ENCODE measurements at places on chromosomes 13 and 19.

GRCh38 chr19:3131168-3131567 lies 4.7 kb upstream of the GNA15 start:
- DNase-seq = no peak

DNA sequence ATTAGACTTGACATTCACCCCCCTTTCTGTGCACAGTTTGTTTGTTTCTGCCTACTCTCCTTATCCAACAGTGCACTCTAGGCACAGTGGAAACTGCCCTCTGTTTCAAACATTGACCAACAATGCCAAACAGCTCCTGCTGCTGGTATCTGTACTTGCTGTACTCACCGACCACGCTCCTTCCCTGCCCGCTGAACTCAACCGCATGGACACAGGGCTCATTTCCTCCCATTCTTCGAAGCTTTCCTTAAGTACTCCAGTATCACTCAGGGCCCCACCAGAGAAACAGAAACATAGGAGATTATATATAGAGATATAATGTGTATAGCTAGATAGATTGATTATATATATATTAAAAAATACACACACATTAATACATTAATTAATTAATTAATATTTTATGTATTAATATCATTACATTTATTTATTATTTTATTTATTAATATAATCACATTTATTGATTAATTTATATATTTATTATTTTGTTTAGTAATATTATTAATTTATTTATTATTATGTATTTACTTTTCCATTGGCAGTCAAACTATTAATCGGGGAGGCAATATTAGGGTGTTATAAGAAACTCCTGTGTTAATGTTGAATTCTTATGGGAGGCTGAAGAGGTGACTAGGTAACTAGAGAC lies 1528.2 kb downstream of the EFNB2 start:
- DNase-seq = no peak

- DNase-seq = no peak
These were observed 3.0 kb downstream of the MYCBP2 start for GRCh38 chr13:77323858-77324257.

GRCh38 chr13:79281339-79281747 lies 124.7 kb downstream of the RBM26 start:
- no peak for DNase-seq

- no peak for DNase-seq
These were observed 127.3 kb downstream of the FGF9 start for GRCh38 chr13:21798181-21798580.

- DNase-seq = no peak
These were observed 11.5 kb downstream of the MPHOSPH8 start for GRCh38 chr13:19645000-19645399.

GRCh38 chr13:100274942-100275506 lies 186.1 kb downstream of the PCCA start:
- DNase-seq = no peak

- DNase-seq = no peak
These were observed 124.2 kb downstream of the CDK8 start for GRCh38 chr13:26378116-26378515.

DNA sequence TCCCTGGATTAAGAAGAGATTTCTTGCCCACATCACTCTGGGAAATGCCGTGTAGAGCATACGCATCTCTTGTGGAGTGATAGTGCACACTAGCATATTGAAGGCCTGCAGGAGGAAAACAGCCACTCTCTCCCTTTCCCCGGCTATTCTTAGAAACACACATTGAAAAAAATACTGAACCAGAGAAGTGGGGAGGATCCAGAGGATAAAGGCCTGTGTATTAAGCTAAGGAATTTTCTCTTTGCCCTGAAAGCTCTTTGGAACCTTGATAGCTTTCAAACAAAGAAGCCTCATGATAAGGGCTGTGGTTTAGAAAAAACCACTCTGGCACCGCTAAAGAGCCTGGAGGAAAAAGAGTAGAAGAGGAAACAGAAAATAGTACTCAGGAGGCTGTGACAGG lies 386.1 kb upstream of the NBEA start:
- DNase-seq = no peak

DNA sequence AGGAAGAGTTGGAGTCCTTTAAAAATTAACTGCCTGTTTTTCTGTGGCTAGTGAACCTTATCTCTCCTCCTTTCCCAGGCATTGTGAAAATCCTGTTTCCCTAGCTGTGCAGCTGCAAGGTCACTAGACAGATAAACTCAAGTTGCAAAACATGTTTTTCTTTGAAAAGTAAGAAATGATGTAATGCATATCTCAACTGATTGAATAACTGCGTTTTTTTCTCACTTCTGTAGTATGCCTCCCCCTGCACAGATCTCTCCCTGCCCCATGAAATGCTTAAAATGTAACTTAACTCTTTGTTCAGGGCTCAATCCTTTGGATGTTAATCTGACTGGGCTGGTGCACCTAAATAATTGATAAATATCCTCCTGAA lies 27.7 kb upstream of the CYSLTR2 start:
- DNase-seq = no peak

DNA sequence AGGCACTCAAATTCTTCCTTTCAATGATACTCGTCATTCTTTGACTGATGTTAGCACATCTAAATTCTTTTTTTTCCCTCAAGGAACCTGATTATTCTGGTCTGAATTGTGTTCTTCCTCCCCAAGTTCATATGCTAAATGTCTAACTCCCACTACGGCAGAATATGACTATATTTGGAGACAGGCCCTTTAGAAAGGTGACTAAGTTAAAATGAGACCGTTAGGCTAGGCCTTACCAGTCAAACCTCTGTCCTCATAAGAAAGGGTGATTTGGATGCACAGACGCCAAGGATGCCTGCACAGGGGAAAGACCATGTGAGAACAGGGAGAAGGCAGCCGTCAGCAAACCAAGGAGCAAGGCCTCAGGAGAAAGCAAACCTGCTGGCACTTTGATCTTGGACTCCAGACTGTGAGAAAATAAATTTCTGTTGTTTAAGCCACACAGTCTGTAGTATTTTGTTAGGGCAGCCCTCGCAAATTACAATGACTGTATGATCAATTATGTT lies 13.1 kb upstream of the FOXO1 start:
- DNase-seq = no peak

DNA sequence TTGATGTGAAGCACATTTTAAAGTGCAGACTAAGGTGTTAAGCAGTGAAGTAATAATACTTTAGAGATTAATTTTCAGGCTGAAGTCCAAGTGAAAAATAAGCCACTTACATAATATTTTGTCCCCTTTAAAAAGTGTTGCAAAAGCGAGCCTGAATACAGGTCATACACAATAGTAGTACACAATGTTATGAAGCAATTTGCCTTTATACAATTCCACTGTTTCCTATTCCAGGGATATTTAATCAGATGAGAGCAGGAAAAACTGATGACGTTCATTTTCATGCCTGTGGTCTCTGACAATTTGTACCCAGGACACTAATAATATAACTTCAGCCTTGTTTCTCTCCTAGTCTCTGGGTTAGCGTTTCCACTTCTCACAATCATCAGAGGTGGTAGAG lies 916.7 kb downstream of the PCDH9 start:
- no peak for DNase-seq

DNA sequence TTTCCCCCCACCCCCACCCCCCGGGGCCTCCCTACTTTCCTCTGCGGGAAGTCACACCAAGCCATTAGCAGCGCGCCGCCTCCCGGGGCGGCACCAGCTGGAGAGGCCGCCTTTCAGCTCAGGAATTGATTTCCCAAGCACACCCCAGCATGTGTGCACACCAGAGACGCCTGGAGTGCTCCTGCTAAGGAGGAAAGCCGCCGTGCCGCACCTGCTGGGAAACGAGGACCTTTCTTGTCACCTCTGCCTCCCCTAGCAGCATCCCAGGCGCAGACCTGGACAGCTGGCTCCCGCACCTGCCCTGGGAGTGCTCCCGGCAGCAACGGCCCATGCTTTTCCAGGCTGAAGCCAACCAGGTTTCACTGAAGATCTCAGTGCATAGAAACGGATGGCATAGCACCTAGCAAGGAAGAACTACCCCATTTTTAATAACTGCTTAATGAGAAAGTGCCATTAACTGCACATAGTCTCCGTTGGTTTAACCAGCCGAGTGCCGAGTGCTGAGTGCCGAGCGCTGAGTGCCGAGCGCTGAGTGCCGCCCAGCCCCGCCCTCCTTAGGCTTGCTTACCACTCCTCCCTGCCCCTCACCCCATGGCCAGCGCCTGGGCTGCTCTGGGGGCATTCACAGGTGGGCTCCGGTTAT lies 165.0 kb downstream of the USP12 start:
- no peak for DNase-seq

DNA sequence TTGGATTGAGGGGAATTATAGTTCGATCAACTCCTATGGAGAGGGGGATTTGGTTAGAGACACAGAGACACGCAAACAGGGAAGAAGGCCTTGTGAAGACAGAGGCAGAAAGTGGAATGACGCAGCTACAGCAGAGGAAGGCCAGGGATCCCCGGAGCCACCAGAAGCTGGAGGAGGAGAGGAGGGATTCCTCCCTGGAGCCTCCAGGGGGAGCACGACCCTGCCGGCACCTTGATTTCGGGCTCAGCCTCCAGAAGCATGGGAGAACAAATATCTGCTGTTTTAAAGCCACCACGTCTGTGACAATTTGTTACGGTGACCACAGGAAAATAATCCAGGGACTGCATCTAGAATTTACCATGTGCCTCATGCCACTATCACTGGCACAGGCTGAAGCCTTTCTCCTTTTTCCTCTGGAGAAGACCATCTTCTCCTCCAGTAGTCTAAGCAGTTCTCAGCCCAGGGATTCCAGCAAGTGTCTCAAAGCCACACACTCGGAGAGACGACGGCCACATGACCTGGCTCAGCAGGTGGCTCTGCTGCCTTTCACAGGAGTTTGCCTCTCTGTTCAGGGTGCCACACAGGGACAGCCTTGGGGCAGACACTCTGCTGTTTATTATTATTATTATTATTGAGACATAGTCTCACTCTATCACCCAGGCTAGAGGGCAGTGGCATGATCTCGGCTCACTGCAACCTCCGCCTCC lies 39.9 kb upstream of the CCNE1 start:
- no peak for DNase-seq

GRCh38 chr13:95684418-95684817 lies 7.5 kb downstream of the DNAJC3 start:
- no peak for DNase-seq

DNA sequence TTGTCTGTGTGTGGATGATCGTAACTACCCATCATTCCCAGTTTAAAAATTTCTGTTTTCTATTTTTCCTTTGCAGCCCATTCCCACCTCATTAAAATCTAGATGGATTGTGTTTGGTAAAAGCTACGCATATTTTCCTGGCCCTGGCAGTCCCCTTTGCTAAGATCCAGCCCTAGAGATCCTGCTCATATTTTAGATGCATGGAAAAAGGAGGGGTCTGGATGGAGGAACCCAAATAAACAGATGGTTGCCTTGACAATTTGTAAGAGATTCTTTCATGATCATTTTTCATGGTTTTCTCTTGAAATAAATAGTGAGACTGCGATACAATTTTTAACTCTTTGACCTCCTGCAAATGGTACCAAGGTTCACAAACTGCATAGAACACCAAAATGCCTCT lies 174.4 kb downstream of the SLC7A1 start:
- no peak for DNase-seq

DNA sequence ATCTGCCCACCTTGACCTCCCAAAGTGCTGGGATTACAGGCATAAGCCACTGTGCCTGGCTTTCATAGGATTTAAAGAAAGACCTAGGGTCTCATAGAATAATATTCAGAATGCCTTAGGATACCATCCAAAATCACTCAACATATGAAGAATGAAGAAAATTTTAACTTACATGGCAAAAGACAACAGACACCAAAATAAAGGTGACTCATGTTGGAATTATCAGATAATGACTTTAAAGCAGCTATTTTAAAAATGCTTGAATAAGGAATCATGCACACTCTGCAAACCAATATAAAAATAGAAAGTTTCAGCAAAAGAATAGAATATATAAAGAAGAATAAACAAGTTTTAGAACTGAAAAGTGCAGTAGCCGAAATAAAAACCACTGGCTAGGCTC lies 29.3 kb downstream of the ZNF566 start:
- DNase-seq = no peak

DNA sequence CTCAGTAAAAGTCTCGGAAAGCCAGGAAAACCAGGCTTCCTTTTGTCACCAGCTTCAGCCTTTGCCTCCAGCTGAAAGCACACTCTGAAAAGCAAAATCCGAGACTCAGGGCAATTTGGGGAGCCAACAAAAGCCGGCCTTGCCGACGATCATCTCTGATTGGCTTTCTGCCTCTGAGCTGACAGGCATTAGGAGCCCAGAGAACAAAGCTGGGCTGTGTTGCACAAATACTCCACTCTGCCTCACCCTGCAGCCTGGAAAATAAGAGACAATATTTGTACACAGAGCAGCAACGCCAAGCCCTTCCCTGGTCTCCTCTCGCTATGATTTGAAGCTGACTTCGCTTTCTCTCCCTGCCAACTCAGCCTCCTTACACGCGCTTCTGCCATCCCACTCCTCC lies 46.9 kb downstream of the CACNA1A start:
- no peak for DNase-seq

GRCh38 chr13:43362556-43362955 lies 339.2 kb downstream of the DNAJC15 start:
- DNase-seq = no peak

GRCh38 chr13:36795463-36795862 lies 23.6 kb upstream of the RFXAP start:
- DNase-seq = no peak

GRCh38 chr13:101523154-101524131 lies 71.0 kb downstream of the ITGBL1 start:
- DNase-seq = no peak

- DNase-seq = no peak
These were observed 41.7 kb downstream of the RXFP2 start for GRCh38 chr13:31781064-31781463.

DNA sequence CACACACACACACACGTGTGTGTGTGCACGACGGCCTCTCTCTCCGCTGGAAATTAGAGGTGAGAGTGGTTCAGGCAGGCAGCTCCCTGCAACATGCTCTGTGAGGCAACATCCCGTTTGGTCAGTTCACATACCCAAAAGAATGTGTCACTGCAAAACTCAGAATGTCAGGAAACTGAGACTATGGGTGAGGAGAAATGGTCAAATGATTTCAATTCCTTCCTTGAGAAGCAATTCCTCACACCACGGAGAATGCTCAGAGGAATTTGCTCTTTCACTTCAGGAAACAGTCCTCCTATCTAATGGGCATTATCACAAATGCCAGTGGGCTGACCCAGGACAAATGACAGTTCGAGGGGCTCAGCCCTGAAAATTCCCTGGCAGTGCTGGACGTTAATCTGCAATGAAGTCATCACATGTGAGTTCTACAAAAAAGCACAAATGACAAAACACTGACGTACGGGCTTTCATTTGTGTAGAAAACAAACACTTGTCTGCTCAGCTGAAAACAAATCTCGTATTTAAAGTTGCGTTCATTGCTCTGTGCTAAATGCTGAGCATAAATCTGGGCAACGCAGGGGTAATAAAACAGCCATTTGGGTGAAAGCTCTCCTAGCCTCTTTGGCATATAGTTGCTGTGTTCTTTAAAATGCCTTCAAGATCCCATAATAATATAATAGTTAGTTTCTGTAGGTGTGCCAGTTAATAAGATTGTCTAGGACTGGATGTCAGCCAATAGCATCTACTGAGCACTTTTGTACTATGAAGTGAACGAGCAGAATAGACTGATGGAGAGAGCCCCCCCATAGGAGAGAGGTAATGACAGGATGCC lies 18.6 kb upstream of the LATS2 start:
- no peak for DNase-seq

GRCh38 chr13:68190818-68191217 lies 960.7 kb upstream of the PCDH9 start:
- no peak for DNase-seq
